ENCODE measurements at places on chromosomes 2 and 18. TPM values are rescaled to one million over a fixed set of nuclear protein-coding genes. Genes with fewer than 3 reads are reported as not detected.

SS18 gene
- 108 TPM for total RNA-seq

CREG2 gene
- 5.2 TPM for total RNA-seq

ADGRF3 gene
- not detected for total RNA-seq

CNGA3 gene
- not detected for total RNA-seq

CCL20 gene
- total RNA-seq, result not detected

MSH2 gene
- 56.0 TPM for total RNA-seq

RAD51AP2 gene
- total RNA-seq, result not detected

OR6B2 gene
- total RNA-seq, result not detected

SLC9A4 gene
- total RNA-seq, result not detected

SERPINB13 gene
- not detected for total RNA-seq

CD8B2 gene
- total RNA-seq, result not detected

POTEI gene
- not detected for total RNA-seq

RGPD3 gene
- 0.37 TPM for total RNA-seq

LRP1B gene
- 0.50 TPM for total RNA-seq

ZNF521 gene
- total RNA-seq, result 36.4 TPM

SH3RF3 gene
- total RNA-seq, result 4.7 TPM

ASPRV1 gene
- 0.11 TPM for total RNA-seq

HSBP1L1 gene
- 7.9 TPM for total RNA-seq

ABCB11 gene
- total RNA-seq, result not detected

KCNG2 gene
- total RNA-seq, result not detected

HAAO gene
- 0.25 TPM for total RNA-seq

TTC39C gene
- 31.5 TPM for total RNA-seq

IL18R1 gene
- total RNA-seq, result 0.33 TPM

CYP1B1 gene
- 4.0 TPM for total RNA-seq

TGFA gene
- not detected for total RNA-seq

AGAP1 gene
- 11.8 TPM for total RNA-seq

ZAP70 gene
- total RNA-seq, result 0.12 TPM

DLGAP1 gene
- 0.12 TPM for total RNA-seq

PCARE gene
- not detected for total RNA-seq

DLX2 gene
- total RNA-seq, result not detected

CCDC178 gene
- 2.7 TPM for total RNA-seq

IL1RL2 gene
- total RNA-seq, result 1.4 TPM

XDH gene
- under 0.01 TPM for total RNA-seq

ADRA2B gene
- not detected for total RNA-seq

DQX1 gene
- 0.11 TPM for total RNA-seq

IL1RL1 gene
- total RNA-seq, result 0.77 TPM

PARD6G gene
- total RNA-seq, result 6.1 TPM

SERPINB11 gene
- not detected for total RNA-seq

C1QL2 gene
- not detected for total RNA-seq

ERFE gene
- total RNA-seq, result 2.1 TPM

FER1L5 gene
- total RNA-seq, result 1.6 TPM

BMP10 gene
- total RNA-seq, result not detected

CCDC141 gene
- not detected for total RNA-seq

DES gene
- total RNA-seq, result 858 TPM

MYO5B gene
- under 0.01 TPM for total RNA-seq

OSBPL6 gene
- total RNA-seq, result 3.6 TPM

SPHKAP gene
- total RNA-seq, result 1.2 TPM

MC5R gene
- not detected for total RNA-seq

C2orf68 gene
- total RNA-seq, result 14.1 TPM

ZC3H15 gene
- total RNA-seq, result 103 TPM

USP34 gene
- 135 TPM for total RNA-seq

Measured in uterine smooth muscle cell (primary cell).